ENCODE measurements at places on chromosomes 1 and 21.
A peak's percentile ranks its signal among the peaks of the same experiment; 100 is the strongest.

- no peak for DNase-seq
Observed at GRCh38 chr1:53771648-53772047, 32.7 kb upstream of the GLIS1 start.

DNA sequence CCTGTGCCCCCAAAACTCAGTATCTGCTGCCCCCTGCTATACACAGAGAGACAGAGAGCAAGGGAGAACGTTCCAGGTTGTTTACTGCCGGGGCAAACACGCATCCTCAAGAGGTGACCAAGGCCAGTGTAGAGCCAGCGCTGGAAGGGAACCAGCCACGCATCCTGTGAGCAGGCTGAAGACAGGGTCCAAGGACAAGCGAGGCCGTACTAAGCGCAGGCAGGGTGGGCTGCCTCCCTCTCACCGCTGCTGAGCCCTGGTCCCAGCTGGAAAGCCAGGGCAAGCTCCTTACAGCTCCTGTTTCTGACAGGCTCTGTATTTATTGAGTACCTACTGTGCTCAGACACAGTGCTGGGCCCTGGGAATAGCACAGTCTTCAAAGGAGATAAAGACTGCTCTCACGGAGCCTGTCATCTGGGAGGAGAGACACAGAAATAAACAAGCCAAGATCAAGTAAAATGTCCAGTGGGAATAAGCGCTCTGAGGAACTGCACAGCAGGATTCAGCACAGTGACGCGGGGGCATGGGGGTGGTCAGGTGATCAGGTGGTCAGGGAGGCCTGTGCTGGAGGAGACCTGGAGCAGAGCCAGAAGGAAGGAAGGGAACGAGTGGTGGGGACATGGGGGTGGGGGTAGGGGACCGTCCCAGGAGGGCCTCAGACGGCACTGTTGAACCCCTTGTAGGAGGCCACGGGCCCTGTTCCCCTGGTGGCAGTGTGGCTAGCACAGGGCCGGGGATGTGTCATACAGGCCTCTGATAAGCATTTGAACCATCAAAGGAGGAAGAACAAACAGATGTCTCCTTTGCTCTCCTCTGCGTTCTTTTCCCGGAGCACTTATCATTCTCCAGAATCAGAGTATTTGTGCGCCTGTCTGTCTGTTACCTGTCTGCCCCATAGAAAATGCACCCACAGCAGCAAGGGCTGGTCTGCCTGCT lies 37.8 kb upstream of the EFHD2 start:
- peak; percentile 37 for DNase-seq

DNA sequence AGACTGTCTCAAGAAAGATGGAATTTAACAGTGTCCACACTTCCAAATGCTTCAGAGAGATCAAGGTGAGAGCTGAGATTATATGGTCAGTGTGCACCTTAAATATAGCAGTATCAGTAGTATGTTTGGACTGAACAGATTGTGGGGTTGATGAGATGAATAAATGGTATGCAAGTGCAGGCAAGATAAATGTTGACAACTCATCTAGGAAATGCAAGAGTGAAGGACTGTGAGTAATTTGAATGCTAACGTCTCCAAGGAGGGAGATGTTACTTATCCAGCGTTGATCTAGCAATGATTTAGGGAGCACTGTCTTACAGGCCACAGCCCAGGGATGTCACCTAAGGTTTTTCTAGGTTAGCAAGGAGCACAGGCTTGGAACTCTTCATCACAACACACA lies 170.7 kb upstream of the GALNT2 start:
- DNase-seq = no peak

DNA sequence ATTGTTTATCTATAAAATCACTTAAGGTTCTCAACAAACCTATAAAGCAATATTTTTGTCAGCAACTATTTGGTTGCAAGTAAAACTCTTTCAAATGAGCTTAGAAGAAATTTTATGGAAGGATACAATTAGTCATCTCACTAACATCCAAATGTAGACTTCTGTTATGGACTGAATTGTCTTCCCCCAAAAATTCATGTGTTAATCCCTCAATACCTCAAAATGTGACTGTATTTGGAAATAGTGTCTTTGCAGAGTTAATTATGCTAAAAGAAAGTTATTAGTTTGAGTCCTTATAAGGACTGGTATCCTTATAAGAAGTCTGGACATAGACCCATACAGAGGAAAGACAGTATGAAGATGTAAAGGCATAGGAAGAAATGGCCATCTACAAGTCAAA lies 357.8 kb upstream of the PRMT6 start:
- no peak for DNase-seq
